ENCODE measurements at places on chromosomes 2 and 18.

DNA sequence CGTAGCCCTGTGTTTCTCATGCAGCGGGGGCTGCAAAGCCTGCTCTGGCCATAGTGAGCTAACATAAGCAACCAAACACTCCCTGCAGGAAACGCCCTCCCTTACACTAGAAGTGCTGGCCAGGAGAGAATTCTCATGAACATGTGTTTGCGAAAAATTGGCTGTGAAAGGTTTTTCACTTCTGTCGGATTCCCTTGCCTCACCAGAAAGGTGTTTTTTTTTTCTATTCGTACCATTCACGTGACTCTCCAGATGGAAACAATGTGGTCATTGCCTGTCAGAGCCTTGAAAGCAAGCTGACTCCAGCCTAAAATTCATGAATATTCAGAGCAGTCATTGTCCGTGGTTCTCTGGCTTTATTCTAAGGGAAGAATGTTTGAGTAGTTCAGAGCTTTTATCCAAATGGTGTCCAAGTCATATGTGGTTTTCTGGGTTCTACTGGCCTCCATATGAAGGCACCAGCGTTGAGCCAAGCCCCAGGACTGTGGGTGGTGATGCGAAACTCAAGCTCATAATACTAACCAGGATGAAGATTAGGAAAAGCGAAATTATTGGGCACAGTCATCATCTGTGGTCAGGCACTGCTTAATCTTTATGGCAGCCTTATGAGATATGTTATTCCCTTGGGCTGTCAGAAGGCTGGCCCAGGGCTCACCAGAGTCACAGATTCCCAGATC, 236.4 kb downstream of the ALPK2 start:
- DNase-seq = no peak

DNA sequence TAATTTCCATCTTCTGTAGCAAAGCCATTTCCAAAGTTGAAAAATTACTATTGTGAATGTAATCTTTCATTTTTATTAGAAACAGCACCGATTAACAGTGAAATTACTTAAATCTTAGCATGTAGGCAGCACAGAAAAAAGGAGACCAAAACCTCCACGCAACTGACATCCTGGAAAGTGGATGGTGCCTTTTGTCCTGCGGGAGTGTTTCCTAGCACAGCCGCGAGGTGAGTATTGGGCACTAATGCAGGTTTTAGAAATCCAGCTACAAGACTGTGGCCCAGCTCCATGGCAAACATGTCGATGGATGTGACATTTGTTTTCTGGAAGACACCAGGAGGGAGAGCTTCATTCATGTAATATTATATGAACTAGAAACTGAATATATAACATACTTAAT, 86.9 kb downstream of the MBP start:
- DNase-seq = no peak

DNA sequence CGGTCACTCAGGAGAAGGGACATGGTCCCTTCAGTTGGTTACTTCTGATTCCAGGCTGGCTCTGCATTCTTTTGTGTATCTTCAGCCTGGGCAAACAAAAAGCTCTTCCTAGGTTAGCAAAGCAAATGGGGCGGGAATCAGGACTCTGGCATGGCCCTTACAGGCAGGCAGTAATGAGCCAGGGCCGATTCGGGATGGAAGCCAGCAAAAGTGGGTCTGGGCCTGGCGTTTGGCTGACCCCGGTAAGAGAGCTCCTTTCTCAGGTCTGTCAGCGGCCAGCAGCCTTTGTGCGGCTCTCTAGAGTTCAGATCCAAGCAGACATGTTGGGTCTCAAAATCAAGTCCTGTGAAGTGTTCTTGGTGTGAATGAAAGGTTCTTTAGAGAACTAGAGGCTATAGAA, 81.5 kb upstream of the EML6 start:
- no peak for DNase-seq

GRCh38 chr18:33755931-33756560, 178.0 kb downstream of the ASXL3 start:
- DNase-seq = peak; percentile 86

DNA sequence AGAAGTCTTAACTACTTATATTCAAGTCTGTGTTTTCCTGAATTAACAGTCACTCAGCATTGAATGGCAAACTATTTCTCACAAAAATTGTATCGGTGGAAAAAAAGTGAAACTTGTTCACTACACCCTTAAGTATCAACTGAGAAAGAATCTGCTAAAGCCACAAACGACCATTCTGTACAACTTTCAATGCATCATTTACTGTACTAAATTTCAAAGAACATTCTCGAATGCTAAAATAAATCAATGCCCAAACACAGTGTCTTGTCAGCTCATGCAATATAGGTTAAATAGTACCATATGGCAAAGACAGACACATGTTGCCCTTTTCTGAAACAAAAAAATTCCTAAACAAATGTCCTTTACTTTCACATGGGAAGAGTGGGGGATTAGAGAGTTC, 9.0 kb downstream of the ZNF516 start:
- DNase-seq = no peak

DNA sequence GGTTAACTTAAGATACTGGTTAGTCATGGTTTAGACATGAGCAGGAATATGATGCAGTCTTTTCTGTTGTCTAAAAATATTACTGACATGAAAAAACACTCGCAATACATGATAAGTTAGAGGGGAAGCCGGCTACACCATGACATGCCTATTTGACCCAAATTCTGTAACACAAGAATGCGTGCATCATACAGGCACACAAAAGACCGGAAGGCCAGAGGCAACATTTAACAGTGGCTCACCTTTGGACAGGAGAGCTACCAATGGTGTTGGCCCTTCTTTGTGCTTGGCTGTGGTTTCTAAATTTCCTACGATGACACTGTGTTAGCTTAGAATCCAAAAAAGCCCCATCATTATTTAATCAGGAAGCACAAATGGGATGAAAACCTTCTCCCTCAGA, 4.1 kb downstream of the PARD6G start:
- no peak for DNase-seq

DNA sequence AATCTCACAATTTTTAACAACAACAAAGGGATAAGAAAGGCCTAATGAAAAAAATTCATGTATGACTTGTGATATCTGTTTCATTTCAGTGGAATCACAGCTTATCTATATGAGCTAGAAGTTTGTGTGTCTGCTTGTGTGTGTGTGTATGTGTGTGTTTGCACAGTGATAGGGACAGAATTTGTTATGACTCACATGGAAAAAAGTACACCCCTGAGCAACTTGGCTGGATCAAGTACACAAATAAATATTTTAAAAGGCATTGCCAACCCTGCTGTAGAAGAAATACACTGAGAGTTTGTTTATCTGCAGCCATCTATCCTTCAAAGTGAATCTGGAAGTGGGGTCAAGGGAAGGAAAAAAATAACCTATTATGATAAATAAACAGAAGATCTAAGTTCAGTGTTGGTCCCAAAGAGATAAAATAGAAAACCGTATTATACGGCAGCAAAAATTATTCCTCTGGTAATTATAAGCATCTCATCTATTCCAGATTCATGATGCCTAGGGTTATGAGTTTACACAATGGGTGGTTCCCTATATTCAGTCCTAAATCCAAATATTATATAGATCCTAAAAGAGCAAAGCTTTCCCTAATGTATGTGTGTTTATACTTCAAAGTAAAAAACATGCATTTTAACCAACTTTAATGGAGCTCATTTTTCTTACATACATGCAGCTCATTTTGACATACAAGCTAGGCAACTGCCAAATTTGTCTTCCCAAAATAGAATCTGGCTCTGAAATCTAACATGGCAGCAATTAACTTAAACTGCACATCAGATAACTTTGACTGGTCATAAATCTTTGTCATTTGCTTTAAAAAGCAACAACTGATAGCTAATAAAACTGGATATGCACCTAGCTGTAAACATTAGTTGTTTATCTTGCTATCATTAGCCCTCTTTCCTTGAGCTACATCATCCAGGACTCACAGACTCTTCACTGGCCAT, 420.6 kb downstream of the IRS1 start:
- no peak for DNase-seq

DNA sequence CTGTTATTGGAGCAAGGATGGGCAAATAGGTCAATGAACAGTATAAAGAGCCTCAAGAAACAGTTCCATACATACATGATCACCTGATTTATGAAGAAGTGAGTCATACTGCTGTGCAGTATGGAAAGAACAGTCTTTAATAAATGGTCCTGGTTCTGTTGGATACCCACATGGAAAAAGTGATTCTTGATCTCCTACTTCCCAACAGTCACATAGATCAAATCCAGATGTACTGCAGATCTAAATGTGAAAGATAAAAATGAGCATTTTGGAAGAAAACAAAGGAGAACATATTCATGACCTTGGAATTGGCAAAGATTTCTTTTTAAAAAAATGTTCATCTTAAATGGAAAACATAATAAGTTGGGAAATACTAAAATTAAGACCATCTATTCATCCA, 75.8 kb downstream of the CCDC148 start:
- no peak for DNase-seq

DNA sequence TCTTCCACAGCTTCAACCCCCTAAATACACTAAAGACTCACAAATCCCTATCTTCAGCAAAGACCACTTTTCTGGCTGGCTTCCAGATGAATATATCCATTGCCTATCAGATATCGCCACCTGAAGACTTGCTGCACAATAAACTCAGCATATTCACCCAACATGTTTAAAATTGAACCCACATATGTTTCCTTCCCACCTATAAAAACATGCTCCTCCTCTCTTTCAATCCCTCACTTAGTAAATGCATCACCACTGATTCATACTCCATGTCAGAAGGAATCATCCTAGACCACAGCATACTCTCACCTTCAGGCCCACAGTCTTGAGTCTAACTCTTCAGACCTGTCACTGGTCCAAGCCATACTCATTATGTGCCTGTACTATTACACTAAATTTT, 5.3 kb downstream of the SPC25 start:
- no peak for DNase-seq

- DNase-seq = no peak
These were observed 262.7 kb upstream of the SPHKAP start for GRCh38 chr2:228444161-228444560.

DNA sequence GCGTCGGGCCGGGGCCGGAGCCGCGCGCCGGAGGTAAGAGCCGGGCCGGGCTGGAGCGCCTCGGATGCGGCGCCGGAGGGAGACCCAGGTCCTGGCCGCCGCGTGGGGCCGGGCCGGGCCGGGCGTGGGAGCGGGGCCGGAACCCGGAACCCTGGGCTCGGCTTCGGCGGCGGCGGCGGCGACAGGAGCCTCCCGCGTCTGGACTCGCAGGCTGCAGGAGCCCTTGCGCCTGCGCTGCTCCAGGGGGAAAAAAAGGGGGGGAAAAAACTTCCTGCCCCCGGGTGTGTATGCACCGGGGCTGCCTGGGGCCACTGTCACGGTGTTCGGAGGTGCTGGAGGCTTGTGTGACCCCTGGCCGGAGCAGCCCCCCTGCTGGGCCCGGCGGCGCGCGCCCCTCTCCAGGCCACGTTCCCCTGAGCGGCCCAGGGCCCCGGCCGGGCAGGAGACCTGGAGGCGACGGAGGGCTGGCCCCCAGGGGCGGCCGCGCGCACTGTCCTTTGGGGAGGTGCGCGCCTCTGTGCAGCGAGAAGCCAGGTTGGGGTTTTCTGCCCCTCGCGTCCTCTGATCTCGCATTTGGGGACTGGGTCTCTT, 864 bp downstream of the KLHL29 start:
- no peak for DNase-seq

- no peak for DNase-seq
These were observed 15.2 kb upstream of the ANKRD53 start for GRCh38 chr2:70962885-70963878.

DNA sequence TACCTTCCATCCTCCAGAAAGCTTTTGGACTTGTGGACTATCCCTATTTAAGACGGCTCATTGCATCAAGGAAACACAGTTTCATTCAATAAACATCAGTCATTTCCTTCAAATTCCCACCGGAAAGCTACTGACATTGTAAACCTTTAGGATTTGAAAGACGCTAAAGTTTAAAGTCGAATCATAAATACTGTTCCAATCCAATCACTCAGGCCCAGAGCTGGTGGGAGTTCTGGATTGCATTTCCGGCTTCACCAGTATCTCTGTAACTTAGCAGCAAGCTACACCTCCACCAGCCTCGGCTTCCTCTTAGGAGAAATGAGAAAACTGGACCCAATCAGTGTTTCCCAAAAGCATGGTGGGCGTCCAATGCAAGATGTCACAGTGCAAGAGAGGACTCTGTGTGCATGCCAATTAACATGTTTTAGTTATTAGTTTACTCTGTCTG, 1.6 kb downstream of the WDFY1 start:
- DNase-seq = no peak

GRCh38 chr2:11017921-11018320, 106.2 kb downstream of the KCNF1 start:
- no peak for DNase-seq

DNA sequence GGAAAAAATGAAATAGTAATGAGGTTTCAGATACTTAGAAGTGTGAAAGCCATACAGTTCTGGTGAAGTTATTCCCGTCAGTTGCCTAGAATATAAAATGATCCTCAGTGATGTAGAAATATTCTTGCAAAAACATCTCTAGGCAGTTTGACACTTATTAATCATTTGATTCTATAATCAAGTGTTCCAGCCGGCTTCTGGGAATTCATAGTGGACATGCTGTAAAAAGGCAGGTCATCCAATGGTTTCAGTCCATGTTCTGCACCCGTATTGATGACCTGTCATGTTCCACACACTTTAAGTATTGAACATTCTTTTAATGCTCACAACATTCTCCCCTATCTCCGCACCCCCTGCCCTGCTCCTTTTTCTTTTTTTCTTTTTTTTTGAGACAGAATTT, 19.8 kb downstream of the ARPC2 start:
- DNase-seq = no peak

DNA sequence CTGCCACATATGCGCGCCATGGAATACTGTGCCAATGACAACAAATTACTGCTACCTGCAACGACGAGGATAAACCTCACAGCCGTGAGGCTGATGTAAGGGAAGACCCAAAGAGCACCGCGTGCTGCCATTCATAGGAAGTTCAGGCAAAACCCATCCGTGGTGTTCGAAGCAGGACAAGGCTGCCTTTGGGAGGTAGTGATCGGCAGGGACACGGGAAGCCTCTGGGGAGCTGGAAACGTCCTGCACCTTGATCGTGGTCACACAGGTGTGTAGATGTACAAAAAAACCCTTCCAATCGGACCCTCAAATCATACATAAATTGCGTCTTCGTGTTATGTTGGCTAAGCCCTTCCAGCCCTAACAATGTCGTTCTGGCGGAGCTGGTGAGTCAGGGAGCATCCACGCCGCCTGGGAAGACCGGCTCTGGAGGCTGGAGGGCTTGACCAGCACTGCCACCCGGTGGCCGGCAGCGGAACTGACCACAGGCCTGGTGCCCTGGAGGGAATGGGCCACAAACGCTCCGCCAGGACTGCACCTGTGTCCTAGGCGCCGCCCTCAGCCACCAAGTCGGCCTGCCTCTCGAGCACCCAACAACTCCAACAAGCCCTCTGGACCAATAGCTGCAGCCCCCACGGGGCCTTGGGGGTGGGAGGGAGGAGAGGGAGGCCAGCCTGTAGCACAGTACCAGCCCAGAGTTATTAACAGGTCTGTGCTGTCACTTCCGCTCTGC, 4.1 kb upstream of the NEURL3 start:
- peak; percentile 78 for DNase-seq

GRCh38 chr2:192190474-192190873, 4.3 kb downstream of the TMEFF2 start:
- no peak for DNase-seq
